ENCODE measurements at places on chromosomes 2 and 18. TPM values are rescaled to one million over a fixed set of nuclear protein-coding genes. Genes with fewer than 3 reads are reported as not detected.

DNA sequence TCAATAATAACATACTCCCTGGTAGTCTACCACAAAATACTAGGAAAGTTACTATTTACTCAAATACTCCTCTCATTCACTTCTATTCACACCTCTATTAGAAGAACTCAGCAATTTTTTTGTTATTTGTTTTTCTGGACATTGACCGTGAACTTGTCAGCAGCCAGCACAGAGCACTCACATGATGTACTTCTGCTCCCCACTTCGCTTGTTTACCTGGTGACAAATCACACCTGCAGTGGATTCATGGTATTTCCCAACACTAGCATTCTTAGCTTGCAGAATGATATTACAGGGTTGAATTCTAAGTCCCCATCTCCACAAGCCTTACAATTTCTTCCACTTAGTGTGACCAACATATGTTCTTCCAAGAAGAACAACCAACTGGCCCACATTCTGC, 238.2 kb downstream of the SATB2 start:
- no peak for DNase-seq

DNA sequence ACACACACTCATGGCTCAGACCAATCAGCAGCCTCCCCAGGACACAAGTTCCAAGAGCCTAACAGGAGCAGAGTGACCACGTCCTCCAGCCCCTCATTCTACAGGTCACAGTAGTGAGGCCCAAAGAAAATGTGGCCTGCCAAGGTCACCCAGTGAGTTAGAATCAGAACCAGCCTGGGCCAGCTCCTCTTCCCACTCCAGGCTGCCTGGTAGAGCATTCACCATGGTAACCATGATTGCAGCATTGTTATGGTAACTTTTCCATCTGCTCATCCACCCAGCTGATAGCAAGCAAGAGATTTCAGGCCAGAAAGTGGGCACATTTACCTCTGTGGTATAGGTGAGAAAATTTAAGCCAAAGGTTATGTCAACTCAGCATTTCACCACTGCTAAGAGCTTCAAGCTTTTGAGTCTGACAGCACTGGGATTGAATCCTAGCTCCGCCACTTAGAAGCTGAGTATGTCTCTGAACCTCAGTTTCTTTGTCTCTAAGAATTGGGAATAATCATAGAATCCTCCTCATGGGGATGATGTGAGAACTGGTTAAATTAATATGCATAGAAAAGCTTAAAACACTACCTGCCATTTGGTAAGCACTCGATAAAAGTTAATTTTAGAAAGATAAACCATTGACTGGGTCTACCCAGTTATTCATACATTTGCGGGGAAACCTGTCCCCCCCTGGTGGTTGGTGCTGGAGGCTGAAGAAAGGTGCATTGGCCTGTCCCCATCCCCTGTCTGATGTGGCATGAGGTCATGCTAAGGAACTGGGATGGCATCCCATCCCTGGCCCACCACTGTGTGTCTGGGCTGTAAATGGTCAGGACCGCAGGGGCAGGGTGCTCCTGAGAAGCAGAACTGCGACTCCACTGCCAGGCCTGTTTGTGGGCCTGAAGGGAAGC, 181.5 kb downstream of the KLHL29 start:
- no peak for DNase-seq

GRCh38 chr18:12656938-12657683, 796 bp downstream of the SPIRE1 start:
- DNase-seq: peak; percentile 70

Gene BCL11A
- 1.6 TPM for total RNA-seq

GRCh38 chr18:13592246-13592645, 134.1 kb downstream of the FAM210A start:
- DNase-seq: no peak

DNA sequence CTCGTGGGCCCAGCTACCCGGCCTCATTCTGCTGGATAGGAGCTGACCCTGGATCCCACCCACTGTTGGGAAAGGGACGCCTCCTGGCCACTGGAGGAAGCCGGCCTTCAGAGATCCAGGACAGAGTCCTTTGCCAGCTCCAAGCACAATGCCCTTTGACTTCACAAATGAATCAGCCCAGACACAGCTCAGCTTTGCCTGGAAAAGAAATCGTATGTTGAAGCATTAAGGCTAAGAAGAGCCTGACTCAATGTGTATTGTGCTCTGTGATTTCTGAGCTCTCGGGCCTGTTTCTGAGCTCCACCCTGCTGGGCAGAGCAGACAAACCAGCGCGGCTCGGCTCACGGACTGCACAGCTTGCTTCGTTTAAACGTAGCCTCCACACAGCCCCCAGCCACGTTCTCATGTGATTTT, 162.9 kb upstream of the APCDD1 start:
- DNase-seq: no peak

GRCh38 chr2:237627441-237628246, at the start of gene LRRFIP1:
Gene LRRFIP1, plus strand, starts transcription at chr2:237627587. Its CDS starts 58 bp downstream, at chr2:237627645.
- peak; percentile 60 for DNase-seq

Gene GRHL1
- total RNA-seq: 1.5 TPM

DNA sequence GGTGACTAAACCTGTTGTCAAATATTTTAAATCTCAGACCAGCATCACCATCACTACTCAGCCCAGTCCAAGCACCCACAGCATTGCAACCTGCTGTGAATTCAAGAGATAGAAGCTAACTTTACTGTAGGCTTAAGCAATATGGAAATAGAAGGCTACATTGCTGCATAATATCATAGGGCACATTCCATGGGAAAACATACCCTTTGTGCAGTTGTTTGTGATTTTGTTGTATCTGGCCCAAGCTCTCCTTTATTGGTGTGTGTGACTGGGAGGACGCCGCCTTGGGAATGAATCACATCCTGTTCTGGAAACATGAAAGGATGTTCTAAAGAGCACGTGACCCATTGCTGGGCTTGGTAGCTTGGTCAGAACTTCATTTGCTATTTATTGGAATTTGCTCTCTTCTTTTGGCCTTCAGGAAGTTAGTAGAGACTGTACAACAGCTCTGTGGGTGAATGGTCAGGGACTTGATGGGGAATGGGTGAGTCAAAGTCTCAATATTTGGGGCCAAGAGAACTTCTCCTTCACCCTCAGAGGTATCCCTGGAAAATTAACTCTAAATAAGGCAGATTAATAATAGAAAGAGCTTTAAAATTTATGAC, 106.8 kb upstream of the SERPINE2 start:
- no peak for DNase-seq

GRCh38 chr2:233009661-233010060, 3.4 kb downstream of the NGEF start:
- DNase-seq: no peak

GRCh38 chr2:458425-458815, 170.5 kb upstream of the ALKAL2 start:
- DNase-seq: no peak

Gene SCTR
- not detected for total RNA-seq

- DNase-seq: no peak
These were observed 13.2 kb downstream of the CYP26B1 start for GRCh38 chr2:72134408-72134996.

Gene COLEC11
- 1.1 TPM for total RNA-seq

DNA sequence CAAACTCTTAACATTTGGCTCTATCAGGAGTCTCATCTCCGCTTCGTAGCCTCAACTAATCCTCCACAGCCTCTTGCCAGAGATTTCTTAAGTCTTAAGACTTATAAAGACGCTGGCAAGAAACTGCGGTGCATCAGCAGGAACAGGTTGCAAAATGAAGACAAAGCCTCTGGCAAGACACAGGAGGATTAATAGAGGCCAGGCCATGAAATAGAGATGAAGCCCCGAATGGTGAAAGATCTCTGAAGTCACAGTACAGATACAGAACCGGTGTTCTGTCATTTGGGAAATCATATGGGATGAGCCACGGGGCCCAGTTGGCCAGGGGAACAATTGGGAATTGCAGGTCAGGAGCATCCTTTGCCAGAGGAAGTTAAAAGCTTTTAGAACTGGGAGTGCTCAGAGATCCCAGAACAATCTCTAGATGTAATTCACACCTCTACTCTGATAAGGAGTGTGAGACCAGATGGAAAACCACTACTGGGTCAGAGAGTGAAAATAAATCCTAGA, 190.9 kb upstream of the FOSL2 start:
- no peak for DNase-seq

GRCh38 chr2:221323513-221323912, 248.6 kb downstream of the EPHA4 start:
- no peak for DNase-seq

DNA sequence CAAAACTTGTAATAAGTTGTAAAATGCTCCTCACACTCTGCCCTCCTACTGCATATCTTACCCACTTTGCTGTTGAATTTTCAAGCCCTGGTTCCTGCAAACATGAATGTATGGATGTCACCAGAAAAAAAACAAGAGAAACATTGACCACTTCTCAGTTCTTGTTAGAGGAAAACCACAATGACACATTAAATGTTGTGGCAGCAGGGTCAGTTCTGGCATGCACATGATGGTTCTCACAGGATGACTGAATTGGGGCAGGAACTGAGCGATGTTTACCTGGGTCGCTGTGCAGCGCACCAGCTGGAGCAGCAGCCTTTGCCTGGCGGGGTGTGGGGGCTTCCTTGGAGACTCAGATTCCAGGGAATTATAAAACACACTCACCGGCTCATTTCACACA, 14.0 kb upstream of the PRKCE start:
- DNase-seq: no peak

Gene ABHD1
- 3.6 TPM for total RNA-seq

- no peak for DNase-seq
These were observed 958.5 kb downstream of the CNTNAP5 start for GRCh38 chr2:124983595-124983994.

Gene SLC5A7
- not detected for total RNA-seq

- DNase-seq: no peak
These were observed 473 bp downstream of the ELMOD3 start for GRCh38 chr2:85355073-85355410.

- no peak for DNase-seq
These were observed 17.4 kb upstream of the SLC35G4 start for GRCh38 chr18:11591957-11592356.

DNA sequence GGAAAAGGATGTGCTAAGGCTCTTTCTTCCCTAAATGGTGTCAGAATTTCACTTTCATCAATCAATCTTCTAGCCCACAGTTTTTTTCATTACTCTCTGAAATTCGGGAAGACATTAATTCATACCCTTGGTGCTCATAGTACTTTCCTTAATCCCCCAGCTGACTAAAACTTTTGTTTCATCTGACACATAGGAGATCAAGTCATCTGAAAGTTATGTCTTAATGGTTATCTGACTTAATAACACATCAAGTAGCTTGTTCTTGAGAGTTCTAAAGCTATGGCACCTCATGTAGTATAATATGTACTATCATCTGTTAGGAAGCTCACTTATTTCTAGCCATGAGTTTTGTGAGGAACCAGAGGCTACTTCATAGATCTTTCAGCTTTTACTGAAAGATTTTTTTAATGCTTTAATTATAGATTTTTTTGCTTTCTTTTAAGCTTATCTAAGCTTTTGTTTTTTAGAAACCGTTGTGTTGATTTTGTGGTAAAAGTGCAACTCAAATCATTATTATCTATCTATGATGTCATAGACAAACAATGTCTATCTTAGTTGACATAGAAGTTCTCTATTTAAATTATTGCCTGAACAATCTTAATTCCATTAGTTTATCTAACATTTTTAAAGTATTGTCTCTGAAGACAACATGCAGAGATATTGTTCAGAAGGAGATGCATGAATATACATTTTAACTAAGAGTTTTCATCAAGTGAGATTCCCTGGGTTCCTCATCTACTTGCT, 93.6 kb upstream of the UBXN4 start:
- no peak for DNase-seq

DNA sequence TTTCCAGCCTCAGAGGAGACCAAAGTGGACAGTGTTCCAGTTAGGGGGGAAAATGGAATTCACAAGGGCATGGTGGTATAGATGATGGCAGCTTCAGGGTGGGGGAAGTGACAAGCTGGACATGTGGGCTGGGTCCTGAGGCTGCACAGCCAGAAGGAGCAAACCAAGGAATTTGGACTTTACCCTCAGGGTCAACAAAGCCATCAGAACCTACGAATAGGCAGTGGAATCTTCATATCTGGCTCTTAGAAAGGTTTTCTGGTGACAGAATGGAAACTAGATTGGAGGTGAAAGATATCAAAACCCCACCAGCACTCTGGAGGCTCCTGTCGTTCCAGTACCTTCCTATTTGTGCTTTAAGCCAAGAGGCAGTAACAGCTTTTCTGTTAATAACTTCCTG, 127.1 kb downstream of the SETBP1 start:
- DNase-seq: no peak

Gene CCDC195
- total RNA-seq: not detected

GRCh38 chr2:204004912-204005311, 68.3 kb downstream of the ICOS start:
- DNase-seq: no peak

DNA sequence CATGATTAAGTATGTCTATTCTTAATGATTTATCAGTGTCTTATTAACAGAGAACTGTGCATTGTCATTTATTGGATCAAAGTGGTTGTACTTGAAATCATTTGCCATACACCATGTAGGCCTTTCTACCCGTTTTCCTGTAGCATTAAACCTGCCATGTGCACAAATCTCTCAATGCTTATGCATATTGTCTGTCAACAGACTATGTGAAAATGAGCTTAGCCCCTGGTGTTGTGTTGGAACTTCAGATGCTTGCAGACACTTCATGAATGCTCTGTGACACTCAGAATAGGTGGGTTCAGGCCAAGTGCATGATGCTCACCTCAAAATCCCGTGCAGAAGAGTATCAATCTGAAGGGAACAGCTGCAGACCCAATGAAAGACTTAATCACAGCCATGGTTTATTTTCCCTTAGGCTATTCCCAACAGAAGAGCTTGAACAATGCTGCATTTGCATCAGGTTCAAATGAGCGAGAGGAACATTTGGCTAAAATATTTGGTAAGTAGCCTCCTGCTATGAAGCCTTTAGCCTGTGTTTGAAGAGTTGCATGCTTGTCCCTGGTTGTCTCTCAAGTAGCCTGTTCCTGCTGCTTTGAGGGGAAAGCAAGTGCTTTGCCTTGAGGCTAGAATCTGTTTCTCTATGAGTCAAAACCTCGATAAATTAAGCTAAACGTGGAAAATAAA, 6.1 kb downstream of the C2orf92 start:
- DNase-seq: no peak

- no peak for DNase-seq
These were observed 38.8 kb downstream of the PRKCE start for GRCh38 chr2:45690231-45690630.

Gene DCC
- not detected for total RNA-seq

GRCh38 chr2:122203523-122203922, 448.1 kb downstream of the TSN start:
- DNase-seq: no peak

DNA sequence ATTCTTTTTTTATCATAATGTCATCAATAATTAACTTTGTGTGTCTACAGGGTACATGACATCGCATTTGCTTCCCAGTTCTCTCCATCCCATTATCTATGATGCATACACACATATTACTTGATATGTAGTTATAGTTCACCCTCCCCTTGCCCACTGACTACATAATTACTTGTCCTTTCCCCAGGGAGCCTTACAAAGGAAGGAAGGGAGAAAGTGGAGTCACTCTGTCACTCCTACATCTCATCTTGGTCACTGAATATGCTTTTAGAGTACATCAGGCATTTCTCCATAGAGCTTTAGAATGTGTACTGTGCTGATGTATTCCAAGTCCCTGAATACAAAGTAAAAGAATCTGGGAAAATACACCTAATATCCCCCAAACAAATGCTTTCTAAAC, 6.0 kb upstream of the DTNA start:
- DNase-seq: no peak

- no peak for DNase-seq
These were observed 184.8 kb upstream of the VWC2L start for GRCh38 chr2:214226061-214226460.

Gene NEURL3
- 0.58 TPM for total RNA-seq

Gene SERPINB10
- not detected for total RNA-seq

Data from sciatic nerve (tissue), 2 donors.